GM06990 (cell line): ENCODE measurements at places on chromosomes 4 and X.

- DNase-seq: no peak
Observed at GRCh38 chr4:124685851-124686250, 26.7 kb downstream of the ANKRD50 start.

GRCh38 chr4:103754844-103755243 is 35.1 kb upstream of the TACR3 start:
- DNase-seq: no peak

- DNase-seq: no peak
Observed at GRCh38 chr4:67084783-67085182, 460.5 kb downstream of the CENPC start.

DNA sequence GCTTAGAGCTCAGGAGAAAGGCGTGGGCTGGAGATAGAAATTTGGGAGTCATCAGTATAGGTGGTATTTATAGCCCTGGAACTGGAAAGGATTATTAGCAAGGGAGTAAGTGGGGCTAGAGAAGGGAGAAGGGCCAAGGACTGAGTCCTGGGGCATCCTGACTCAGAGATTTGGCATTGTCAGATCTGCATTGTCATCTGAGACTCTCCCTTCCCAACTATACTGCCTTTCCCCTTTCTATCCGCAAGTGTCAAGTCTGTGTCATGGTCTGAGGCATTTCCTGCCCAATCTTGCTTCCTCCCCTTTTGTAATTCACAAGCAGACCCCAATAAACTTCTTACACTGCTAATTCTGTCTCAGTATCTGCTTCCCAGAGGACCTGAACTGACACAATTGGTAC is 24.4 kb upstream of the SLC25A43 start:
- DNase-seq: no peak

- DNase-seq: no peak
Observed at GRCh38 chr4:45442466-45442865, 681.4 kb downstream of the GABRG1 start.
